ENCODE measurements at places on chromosomes 2 and 18. TPM values are rescaled to one million over a fixed set of nuclear protein-coding genes. Genes with fewer than 3 reads are reported as not detected.

- no peak for DNase-seq
These were observed at the start of gene KLHL30 for GRCh38 chr2:238138331-238139195. Gene KLHL30 (plus strand): TSS chr2:238138668. CDS start chr2:238140755, 2,087 bp downstream.

CERKL gene
- 0.31 TPM for total RNA-seq

GRCh38 chr18:33630476-33630875 is 52.5 kb downstream of the ASXL3 start:
- DNase-seq: no peak

PXDN gene
- total RNA-seq: 11.6 TPM

DNA sequence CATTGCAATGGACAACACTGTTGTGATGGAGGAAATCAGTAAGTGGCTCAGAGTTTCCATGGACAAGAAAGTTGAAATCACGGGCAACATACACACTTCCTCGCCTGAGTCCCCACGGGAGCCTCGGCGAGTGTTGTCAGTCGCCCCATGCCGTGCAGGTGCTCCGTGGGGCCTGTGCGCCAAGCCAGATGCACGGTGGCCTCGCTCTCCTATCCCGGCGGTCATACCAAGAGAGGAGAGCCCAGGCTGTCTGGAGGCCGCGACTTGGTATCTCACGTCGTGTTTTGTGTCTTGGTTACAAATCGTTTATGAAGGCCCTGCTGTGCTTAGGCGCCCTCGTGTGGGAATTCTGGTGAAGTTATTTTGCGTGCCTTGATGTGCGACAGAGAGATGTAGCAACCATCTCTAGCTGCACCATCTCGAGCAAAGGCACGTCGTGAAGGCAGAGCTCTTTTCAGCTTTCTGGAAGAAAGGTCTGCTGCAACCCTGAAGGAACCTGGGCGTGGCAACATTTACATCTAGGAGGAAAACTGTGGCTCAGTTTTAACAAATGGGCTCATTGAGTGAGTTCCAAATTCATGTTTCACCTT is 21.8 kb downstream of the ATG4B start:
- peak; percentile 54 for DNase-seq

DNA sequence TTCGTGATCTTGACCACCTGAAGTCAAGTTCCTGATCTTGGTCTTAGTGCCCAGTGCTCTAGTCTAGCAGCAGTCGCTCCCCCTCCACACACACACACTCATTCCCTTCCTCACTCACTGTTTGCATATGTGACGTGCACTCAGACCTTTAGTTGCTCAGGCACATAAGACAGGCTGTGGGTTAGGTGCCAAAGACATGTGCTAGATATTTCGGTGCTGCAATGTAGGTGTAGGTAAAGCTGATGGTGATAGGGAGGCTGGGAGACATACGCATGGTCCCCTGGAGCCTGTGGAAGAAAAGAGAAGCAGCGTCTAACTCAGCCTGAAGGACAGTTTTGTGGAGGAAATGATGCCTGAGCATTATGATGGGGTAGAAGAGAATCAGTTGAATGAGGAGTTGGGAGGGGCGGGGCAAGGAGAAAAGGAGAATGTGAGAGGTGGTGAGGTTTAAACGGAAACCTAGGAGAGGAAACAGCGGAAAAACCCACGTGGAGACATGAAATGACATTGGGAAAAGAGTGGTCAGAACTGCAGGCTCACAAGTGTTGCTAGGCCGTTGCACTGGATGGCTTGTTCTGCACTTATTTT is 3.8 kb downstream of the TTC39C start:
- DNase-seq: no peak

GRCh38 chr18:8990276-8991031 is 112.0 kb upstream of the NDUFV2 start:
- no peak for DNase-seq

GPR39 gene
- total RNA-seq: 22.1 TPM

DNA sequence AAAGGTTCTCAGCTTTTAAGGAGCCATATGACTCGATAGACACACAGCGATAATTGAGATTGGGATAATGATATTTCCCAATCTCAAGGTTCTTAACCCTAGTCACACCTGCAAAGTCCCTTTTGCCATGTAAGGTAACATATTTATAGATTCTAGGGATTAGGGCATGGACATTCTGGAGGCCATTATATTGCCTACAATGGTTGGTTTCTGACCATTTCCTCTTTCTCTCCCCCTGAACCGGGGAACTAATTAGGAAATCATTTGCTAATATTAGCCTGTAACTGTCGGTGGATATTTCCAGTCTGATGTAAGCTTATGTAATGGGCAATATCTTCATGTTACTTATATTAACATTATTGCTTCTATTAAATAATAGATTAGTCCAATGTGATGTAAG is 40.8 kb upstream of the ARHGAP15 start:
- DNase-seq: no peak

DNA sequence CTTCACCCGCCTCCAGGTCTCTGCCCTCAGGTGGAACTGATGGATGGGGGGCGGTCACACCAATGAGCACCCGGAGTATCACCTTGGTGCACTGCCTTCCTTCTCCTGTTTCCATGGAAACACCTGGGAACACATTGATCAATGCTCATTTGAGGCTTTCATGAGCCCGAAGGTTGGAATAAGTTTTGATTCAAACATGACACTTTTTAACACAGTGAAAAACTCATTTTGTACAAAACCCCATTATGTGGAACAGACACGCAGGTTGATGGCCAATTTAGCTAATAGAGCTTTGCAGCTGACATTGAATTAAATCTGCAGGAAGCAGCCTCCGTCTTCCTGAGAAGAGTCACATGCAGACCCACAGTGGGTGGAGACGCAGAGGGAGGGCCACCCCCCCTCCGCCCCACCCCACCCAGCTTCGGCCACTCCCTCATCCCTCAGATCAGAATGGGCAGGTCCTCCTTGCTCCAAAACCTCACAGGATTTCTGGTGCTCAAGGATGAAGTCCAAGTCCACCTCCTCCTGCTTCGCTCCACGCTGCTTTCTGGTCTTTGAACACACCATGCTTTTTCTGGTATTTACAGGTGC is 96.0 kb upstream of the MYCN start:
- DNase-seq: no peak

GPR45 gene
- not detected for total RNA-seq

DNA sequence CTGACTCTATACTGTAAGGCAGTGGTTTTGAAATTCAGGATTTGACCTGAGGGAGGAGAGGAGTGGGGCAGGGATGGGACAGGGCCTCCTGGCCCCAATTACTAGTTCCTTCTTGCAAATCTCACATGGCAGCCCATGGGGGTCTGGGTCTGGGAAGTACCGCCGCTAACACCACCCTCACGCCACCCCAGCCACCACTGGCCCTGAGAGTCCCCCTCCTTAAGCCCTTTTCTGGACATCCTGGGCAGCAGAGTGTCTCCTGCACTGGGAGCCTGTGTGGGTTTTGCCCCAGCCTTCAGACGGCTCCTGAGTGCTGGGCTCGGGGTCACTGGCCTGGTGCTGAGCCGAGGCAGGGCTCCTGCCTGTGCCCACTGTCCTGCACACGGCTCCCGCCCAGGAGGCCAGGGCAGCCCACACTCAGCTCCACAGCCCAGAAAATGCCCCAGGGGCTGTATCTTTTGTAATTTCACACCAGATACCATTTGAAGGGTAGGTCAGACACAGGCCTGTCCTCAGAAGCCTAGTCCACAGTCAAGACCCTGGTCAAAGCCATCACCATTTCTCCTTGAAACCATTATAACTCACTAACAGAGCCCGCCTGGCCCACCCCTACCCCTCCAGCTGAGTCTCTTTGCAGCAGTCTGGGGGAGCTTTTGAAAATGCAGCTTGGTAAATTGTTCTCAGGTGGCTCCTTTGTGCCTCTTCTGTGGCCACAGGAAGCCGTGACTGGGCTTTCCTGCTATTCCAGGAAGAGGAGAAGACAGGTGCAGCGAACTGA is 55.1 kb downstream of the CYP27C1 start:
- no peak for DNase-seq

- no peak for DNase-seq
These were observed 16.7 kb upstream of the LAPTM4A start for GRCh38 chr2:20067992-20068584.

FAM110C gene
- total RNA-seq: 26.6 TPM

DNA sequence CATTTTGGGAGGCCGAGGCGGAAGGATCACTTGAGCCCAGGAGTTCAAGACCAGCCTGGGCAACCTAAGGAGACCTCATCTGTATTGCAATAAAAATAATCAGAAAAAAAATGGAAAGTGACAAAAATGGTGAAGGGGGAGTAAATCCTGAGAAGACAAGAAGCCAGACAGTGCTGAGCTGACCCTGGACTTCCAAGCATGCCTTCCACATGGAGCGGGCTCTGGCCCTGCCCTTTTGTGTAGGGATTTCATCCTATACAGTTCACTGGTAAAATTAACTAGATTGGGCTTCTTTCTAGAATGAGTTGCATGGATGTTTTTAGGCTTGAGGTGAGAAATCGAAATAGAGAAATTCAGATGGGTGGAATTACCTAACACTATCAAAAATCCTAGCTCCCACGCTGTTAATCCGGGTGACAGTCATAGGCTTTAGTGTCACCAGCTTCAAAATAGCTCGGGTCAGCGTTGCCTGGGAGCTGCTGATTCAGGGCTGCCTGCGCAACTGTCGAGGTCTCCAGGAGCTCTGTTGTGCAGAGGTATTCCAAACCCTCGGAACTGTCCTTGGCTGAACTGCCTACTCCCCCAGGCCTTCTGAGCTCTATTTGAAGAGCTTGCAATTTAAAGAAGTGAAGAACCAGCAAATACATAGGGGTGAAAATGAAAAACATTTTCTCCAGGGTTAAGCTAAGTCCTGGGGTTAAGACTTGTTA is 21.5 kb upstream of the ZNF532 start:
- DNase-seq: no peak

GRCh38 chr18:45651275-45651674 is 36.0 kb downstream of the SLC14A2 start:
- DNase-seq: no peak

GRCh38 chr2:182207049-182207746 is 219.6 kb downstream of the PDE1A start:
- DNase-seq: no peak

DNA sequence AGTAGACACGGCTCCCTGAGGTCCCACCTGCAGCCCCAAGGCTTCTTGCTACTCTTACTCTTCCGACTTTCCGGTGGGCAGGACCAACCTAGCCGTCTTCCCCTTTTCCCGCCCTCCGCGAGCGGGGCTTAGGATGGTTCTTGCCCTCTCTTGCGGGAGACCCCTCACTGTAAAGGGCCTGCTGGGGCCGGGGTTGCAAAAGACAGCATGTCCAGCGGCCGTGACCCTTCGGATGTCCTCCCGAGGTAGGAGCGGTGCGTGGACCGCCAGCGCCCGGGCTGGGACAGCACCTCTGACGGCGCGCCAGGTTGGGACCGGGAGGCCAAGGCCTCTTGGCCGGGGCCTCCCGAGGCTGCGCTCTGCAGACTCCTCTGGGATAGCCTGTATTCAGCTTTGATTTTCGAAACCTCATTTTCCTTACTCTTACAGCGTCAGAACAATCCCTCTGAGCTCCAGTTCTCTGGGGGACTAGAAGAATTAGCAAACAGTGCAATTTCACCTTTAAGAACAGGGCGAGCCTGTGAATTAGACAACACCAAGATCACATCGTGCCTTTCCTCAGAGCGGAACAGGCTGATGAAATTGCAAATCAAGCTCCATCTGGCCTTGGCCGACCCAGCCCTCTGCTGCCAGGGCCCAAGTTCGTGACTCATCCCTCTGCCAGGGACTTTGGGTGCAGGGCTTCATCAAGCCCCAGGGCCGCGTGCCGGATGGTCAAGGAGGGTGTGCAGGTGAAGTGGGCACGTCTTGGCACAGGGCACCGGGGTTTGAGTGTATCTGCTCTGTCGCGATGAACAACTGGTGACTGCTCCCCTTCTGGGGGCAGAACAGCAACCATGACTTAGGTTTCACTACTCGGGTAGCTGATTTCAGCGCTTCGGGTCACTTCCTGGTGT is 777 bp downstream of the MOCOS start:
- DNase-seq: peak; percentile 46

DNA sequence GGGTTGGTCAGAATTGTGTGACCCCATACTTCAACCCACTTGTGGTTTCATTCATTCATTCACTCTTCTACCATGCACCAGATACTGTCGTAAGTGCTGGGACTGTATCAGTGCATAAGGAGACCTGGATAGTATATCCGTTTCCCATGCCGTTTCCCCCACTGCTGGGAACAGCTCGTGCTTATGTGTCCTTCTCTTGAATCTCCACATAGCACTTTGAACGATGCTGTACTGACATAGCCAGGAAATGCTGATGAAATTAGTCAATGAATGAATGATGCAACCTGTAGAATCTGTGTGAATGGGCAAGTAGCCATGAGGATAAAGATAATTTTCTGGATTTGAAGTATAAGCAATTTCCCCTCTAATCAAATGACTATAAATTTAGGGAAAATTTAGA is 276.1 kb downstream of the BCL2 start:
- DNase-seq: no peak

RAX gene
- total RNA-seq: not detected

GRCh38 chr2:239882331-239882732 is 142.8 kb downstream of the NDUFA10 start:
- peak; percentile 41 for DNase-seq

DNA sequence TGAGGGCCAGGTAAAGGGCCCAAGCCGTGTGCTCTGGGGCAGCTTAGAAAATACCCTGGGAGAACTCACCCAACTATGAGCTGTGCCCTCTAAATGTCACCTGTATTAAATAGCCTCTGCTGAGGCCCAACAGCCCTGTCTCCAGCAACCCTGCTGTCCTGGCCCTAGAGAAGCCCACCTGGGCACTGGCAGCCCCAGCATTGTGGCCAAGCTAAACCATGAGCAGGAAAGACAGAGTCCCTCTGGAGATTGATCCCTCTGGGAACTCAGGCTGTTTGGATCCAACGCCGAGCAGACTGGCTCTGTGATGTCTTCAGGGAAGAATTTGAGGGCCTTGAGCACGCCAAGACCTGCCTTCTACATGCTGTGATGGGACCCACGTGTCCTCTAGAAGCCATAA is 126.5 kb downstream of the TTC32 start:
- DNase-seq: no peak

DNA sequence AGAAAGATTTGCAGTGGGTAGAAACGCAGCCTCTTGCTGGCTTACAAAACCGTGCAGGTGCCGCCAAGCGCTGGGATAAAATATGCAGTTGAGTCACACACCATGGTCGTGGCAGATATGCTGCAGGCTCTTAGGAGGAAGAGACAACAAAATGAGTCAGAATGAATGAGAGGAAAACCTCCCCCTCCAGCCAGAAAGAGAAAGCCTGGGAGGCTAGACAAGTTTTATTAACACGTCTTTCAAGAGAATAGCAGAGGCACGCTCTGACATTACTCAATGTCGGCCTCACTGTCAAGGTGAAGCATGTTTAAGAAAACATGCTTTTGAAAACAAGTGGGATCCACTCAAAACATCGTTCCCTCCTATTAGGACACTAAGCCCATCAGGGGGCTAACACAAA is 37.1 kb upstream of the ZCCHC2 start:
- DNase-seq: no peak

GRCh38 chr2:127121776-127122176 is 14.8 kb upstream of the BIN1 start:
- no peak for DNase-seq

- no peak for DNase-seq
These were observed 314.8 kb upstream of the ACVR2A start for GRCh38 chr2:147530033-147530432.
